ENCODE measurements at places on chromosomes 7 and 10. TPM values are rescaled to one million over a fixed set of nuclear protein-coding genes. Genes with fewer than 3 reads are reported as not detected.

Gene RARRES2
- total RNA-seq: 0.09 TPM

Gene CLDN4
- under 0.01 TPM for total RNA-seq

Gene FZD8
- total RNA-seq: 33.4 TPM

Gene CALY
- total RNA-seq: not detected

Gene OR2A1
- not detected for total RNA-seq

Gene ZNF467
- total RNA-seq: 2.6 TPM

Gene DNA2
- 5.3 TPM for total RNA-seq

Gene EPO
- total RNA-seq: not detected

Gene ALOX5
- under 0.01 TPM for total RNA-seq

Gene CYP3A4
- total RNA-seq: not detected

Gene MNX1
- total RNA-seq: not detected

Gene TMEM270
- not detected for total RNA-seq

Gene EBLN1
- not detected for total RNA-seq

Gene HABP2
- not detected for total RNA-seq

Gene EN2
- 0.09 TPM for total RNA-seq

Gene R3HCC1L
- total RNA-seq: 13.0 TPM

Gene CASP7
- 54.1 TPM for total RNA-seq

Gene STEAP1
- total RNA-seq: 8.5 TPM

Gene EGR2
- total RNA-seq: 0.18 TPM

Gene PLA2G12B
- not detected for total RNA-seq

Gene CAV2
- total RNA-seq: 215 TPM

Gene GDF2
- not detected for total RNA-seq

Gene GBF1
- total RNA-seq: 16.2 TPM

Gene KIAA1217
- 4.0 TPM for total RNA-seq

Gene TEX36
- not detected for total RNA-seq

Gene DIP2C
- 5.0 TPM for total RNA-seq

Gene ADAM12
- 4.2 TPM for total RNA-seq

Gene CHST3
- 10.0 TPM for total RNA-seq

Gene ABCB1
- 3.0 TPM for total RNA-seq

Gene PODXL
- total RNA-seq: 66.4 TPM

Gene KIFBP
- 39.1 TPM for total RNA-seq

Gene ZNF727
- 0.09 TPM for total RNA-seq

Gene EBF3
- total RNA-seq: 3.1 TPM

Gene HOXA11
- 0.09 TPM for total RNA-seq

Gene TMEM225B
- total RNA-seq: 0.19 TPM

Gene PRKG1
- total RNA-seq: 3.9 TPM

Gene GNGT1
- total RNA-seq: not detected

Gene COL13A1
- 18.3 TPM for total RNA-seq

Gene IQUB
- total RNA-seq: 0.36 TPM

Gene OR6V1
- not detected for total RNA-seq

Gene PDLIM1
- 43.1 TPM for total RNA-seq

Gene MRPS33
- 31.8 TPM for total RNA-seq

Gene LBX1
- not detected for total RNA-seq

Gene PON1
- total RNA-seq: not detected

Gene TCAF2
- 5.2 TPM for total RNA-seq

Gene NKX2-3
- not detected for total RNA-seq

Gene RNF148
- 1.4 TPM for total RNA-seq

Gene NEUROD6
- total RNA-seq: not detected

Gene CLRN3
- total RNA-seq: 0.09 TPM

Gene PLXNA4
- total RNA-seq: 18.4 TPM

Gene CALML5
- total RNA-seq: not detected

Gene MRPS17
- total RNA-seq: 20.4 TPM

Gene SLIT1
- not detected for total RNA-seq

Gene TMEM72
- total RNA-seq: not detected

Gene ZNF239
- total RNA-seq: 2.9 TPM

Gene SLC13A1
- not detected for total RNA-seq

Gene SCIN
- total RNA-seq: 0.09 TPM

Gene PNLIPRP1
- not detected for total RNA-seq
